Immature natural killer cell (primary cell): ENCODE measurements at places on chromosomes 3 and 15. TPM values are rescaled to one million over a fixed set of nuclear protein-coding genes. Genes with fewer than 3 reads are reported as not detected.

The ZNF502 gene
- 3.6 TPM for polyA plus RNA-seq

The UROC1 gene
- not detected for polyA plus RNA-seq

The SRGAP3 gene
- 0.29 TPM for polyA plus RNA-seq

The SPINK8 gene
- not detected for polyA plus RNA-seq

The CRABP1 gene
- polyA plus RNA-seq, result not detected

The LNP1 gene
- polyA plus RNA-seq, result 0.47 TPM

The IP6K1 gene
- polyA plus RNA-seq, result 43.6 TPM

The GREM1 gene
- polyA plus RNA-seq, result not detected

The MYO5C gene
- 0.19 TPM for polyA plus RNA-seq

The SENP2 gene
- polyA plus RNA-seq, result 15.0 TPM

The RTP4 gene
- 3.7 TPM for polyA plus RNA-seq

The SNUPN gene
- polyA plus RNA-seq, result 46.0 TPM

The DNAJA4 gene
- polyA plus RNA-seq, result 3.1 TPM

The PCSK6 gene
- polyA plus RNA-seq, result 3.0 TPM
